Spinal cord (tissue), 10 donors: ENCODE measurements at places on chromosomes 2 and 18. TPM values are rescaled to one million over a fixed set of nuclear protein-coding genes. Genes with fewer than 3 reads are reported as not detected.

DNA sequence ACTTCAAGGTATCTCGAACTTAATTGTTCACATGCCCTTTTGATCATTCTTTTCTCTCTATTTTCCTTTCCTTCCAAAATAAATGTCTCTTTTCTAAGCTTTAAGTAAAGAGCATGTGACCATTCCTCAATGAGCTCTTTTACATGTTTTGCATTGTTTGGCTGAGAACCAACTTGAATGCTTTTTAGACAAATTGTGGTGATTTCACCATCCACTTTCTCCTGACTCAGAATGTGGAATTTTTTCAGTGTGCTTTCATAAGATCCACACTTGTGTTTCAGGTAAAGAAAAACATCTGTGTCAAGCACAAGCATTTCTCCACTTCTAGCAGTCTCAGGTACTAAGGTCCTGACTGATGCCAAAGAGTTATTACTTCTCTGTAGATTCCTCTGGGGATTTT, 10.7 kb downstream of the RBM43 start:
- H3K36me3 ChIP-seq: peaks cover 6% of the 10 kb centered on the region
- no peak overlapping the region for H3K4me3 ChIP-seq
- H3K27me3 ChIP-seq: no peaks in the 10 kb centered on the region
- no peak overlapping the region for H3K27ac ChIP-seq
- no peaks in the 10 kb centered on the region for H3K4me1 ChIP-seq
- no peak for DNase-seq

GRCh38 chr2:128536925-128537620, 218.4 kb upstream of the HS6ST1 start:
- no peaks in the 10 kb centered on the region for H3K4me1 ChIP-seq
- no peak overlapping the region for H3K4me3 ChIP-seq
- no peaks in the 10 kb centered on the region for H3K27me3 ChIP-seq
- DNase-seq: no peak

- H3K4me3 ChIP-seq: no peak overlapping the region
- DNase-seq: no peak
- no peaks in the 10 kb centered on the region for H3K36me3 ChIP-seq
- H3K4me1 ChIP-seq: peaks cover 23% of the 10 kb centered on the region
- H3K27ac ChIP-seq: no peak overlapping the region
- H3K27me3 ChIP-seq: peaks cover 4% of the 10 kb centered on the region
These were observed 35.0 kb downstream of the AFF3 start for GRCh38 chr2:100107440-100107839.

DNA sequence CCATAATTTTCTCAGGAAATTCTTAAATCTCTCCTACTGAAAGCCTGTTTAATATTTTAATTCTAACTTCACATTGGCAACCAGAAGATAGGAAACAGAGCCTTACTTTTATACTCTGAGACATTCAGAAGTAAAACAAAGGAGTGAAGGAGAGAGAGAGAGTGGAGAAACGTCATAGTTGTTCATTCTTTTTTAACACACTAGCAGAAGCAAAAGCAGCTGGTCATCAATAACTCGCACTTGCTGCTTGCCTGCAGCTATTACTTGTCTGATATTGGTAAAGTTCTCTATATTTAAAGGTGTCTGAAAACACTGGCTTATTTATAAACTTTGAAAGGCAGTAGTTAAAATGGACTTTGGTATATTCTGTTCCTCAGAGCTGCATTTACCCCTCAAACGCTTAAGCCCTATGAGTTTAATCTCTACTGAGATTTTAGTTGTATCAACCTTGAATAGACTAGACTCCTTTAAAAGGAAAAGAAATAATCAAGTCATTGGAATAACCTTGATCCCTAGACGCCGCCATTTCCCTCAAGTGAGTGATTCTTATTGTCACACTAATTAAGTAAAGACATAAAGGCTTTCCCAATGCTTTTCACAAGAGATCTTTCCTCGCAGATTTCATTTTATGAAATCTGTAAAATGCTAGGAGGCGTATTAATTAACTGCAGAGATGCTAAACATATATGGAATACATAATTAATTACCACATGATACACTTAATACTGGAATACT, 182.0 kb downstream of the PID1 start:
- H3K4me3 ChIP-seq: no peak overlapping the region
- no peaks in the 10 kb centered on the region for H3K4me1 ChIP-seq
- H3K27me3 ChIP-seq: no peaks in the 10 kb centered on the region
- H3K27ac ChIP-seq: peak overlapping the region; percentile 30

- no peak overlapping the region for H3K27ac ChIP-seq
- peaks cover 3% of the 10 kb centered on the region for H3K4me1 ChIP-seq
These were observed 261.9 kb downstream of the TCF4 start for GRCh38 chr18:55326134-55326533.

The CCDC150 gene
- total RNA-seq: 10.2 TPM

The HMSD gene
- 1.2 TPM for total RNA-seq

The ICA1L gene
- 33.0 TPM for total RNA-seq

The EPAS1 gene
- total RNA-seq: 29.2 TPM

The CAPN14 gene
- 0.40 TPM for total RNA-seq
